ENCODE measurements at places on chromosomes 5 and 9.

GRCh38 chr5:163512526-163512925, 7.1 kb downstream of the MAT2B start:
- no peak for DNase-seq

GRCh38 chr9:127308652-127309434, 44.3 kb downstream of the GARNL3 start:
- DNase-seq, result no peak

GRCh38 chr5:26482810-26483375, 555.5 kb downstream of the CDH9 start:
- no peak for DNase-seq

GRCh38 chr9:126885131-126885641, 24.7 kb downstream of the ZBTB34 start:
- DNase-seq, result no peak
